ENCODE measurements at places on chromosomes 7 and 10. TPM values are rescaled to one million over a fixed set of nuclear protein-coding genes. Genes with fewer than 3 reads are reported as not detected.

TSPAN12 gene
- total RNA-seq, result 9.5 TPM

PRSS2 gene
- not detected for total RNA-seq

ANKRD22 gene
- 0.48 TPM for total RNA-seq

BTBD16 gene
- total RNA-seq, result not detected

HKDC1 gene
- not detected for total RNA-seq

IL15RA gene
- 42.5 TPM for total RNA-seq

AKR1C2 gene
- 3.5 TPM for total RNA-seq

CHAT gene
- total RNA-seq, result not detected

DNA sequence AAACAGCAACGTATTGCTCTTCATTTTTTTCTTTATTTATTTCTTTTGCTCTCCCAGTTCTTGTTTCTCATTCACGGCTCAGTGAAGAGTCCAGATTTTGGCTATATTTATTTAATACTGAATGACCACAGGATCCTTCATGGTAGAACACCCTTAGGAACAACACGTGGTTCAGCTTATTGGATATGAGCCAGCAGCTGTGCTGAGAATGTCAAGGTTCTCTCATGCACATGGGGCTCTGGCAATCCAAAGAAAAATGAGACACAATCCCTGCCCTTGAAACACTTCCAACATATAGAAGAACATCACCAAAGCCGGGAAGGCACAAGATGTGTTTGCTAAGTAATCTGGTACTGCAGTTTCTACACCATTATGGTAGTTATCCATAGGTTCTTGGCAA, 852.9 kb downstream of the SORCS1 start:
- no peak for DNase-seq

GRCh38 chr10:61153771-61154170, 209.8 kb upstream of the RHOBTB1 start:
- no peak for DNase-seq

DNA sequence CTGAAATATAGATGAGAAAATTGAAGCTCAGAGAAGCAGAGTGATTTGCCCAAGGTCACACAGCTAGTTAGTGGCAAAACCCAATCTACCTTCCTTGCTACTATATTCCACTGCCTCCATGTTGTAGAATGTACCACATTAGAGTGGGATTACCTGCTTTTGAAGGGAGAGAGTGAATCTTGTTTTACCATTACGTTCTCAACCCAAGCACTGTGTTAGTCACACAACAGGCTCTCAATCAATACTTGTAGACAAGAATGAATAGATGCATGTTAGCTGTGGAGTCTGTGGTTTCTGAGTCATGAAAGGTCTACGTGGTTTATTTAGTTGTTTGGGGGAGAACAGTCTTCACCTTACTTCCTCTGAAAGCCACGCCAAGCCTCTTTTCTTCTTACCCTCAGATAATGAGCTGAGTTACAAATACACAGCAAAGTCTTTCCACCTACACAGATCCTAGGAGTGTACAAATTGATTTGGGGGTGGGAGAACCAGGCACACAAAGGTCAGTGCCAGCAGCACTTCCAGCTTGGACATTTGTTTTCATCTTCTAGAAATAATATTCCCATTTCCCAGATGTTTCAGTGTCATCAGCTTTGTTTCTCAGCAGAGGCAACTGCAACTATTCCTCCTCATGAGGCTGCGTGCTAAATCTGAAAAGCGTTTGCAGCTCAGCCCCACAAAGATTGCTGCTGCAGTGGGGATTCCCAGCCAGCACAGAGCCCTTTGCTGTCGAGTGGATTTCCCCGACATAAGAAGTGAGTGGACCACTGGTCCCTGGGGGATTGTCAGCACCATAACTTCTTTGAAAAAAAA, 71.5 kb upstream of the ADO start:
- DNase-seq, result no peak

GRCh38 chr10:122740640-122741039, 41.0 kb upstream of the C10orf120 start:
- DNase-seq, result no peak

DNA sequence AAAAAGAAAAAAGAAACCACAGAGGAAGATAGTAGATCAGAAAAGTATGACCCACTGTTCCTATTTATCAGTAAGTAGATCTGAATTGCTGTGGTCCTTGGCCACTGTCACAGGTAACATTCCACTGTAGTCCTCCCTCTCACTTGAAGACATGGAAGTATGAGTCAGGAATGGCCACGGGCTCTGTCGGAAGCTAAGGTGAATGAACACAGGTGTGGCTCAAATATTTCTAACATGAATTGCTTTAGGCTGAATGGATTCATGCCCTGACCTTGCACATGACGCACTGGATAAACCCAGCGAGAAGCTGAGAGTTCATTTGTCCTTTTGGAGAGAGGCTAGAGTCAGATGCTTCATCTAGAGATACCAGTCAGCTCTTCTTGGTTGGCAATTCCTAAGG, 224.5 kb upstream of the SP8 start:
- DNase-seq, result no peak

DNA sequence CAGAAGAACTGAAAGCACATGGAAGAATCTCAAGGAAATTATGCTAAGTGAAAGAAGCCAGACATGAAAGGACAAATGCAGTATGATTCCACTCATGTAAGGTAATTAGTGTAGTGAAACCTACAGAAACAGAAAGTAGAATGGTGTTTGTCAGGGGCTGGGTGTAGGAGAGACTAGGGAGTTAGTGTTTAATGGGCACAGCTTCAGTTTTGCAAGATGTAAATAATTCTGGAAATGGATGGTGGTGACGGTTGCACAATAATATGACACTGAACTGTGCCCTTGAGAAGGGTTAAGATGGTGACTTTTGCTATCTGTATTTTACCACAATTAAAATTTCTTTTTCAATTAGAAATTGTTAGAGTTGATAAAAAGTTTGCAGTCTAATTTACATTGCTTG, 157.3 kb upstream of the ADCY1 start:
- no peak for DNase-seq

- DNase-seq, result no peak
These were observed 170.9 kb downstream of the GALNT11 start for GRCh38 chr7:152196391-152196790.

- no peak for DNase-seq
These were observed 14.6 kb upstream of the ECHDC3 start for GRCh38 chr10:11727563-11727962.

DNA sequence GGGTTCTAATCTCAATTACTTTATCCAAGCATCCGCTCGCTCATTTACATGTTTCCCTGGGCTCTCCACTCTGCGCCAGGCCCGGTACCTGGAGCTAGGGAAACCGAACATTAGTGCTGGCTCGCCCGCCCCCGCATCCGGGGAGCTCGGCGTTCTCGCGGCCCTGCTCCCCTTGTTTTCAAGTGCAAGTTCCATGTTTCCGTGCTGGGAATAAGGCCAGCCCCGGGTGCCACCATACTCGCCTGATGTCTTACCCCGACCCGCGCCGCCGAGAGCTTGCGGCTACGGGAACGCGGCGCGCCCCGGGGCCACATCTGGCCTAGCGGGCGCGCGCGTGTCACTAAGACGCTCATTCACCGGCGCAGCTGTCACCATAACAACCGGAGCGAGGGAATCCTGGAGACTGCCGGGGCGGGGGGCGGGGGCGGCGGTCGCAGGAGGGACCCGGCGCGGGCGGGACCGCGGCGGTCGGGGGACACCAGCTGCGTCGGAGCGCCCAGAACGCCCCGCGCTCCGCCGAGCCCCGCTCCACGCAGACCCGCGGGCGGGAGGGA, at the start of gene NEURL1:
Gene NEURL1 (plus strand): TSS at position 344 of the 554 bp plus-strand sequence. CDS start 683 bp downstream, outside the sequence.
- no peak for DNase-seq

GRCh38 chr10:104447906-104448305, 94.3 kb downstream of the CFAP58 start:
- DNase-seq, result no peak

DNA sequence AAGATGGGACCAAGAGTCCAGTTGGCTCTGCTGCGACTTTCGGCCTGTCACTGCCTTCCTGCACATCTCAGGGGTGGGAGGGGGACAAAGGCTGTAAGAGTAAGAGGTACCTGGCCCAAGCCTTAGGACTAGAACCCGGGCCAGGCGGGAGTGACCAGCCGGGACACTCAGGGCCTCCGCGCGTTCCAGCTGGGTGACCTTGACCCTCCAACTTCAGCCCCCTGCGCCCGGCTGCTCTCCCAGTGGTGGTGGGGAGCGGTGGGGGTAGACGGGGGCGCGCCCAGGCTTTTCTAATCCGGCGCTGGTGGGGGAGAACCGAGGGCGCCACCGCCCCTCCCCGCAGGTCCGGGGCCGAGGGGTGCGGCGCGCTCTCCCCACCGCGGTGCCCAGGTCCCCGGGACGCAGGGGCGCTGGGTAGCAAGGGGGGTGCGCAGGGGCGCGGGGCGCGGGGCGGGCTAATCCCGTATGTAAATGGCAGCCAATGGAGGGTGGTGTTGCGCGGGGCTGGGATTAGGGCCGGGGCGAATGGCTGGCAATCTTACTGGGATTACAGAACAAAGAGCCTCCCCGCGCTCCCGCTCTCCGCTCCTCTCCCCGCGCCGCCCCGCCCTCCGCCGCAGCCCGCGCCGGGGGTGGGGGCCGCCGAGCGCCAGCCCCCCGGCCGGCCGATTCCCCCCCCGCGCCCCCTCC, at the start of gene GTF2IRD1:
Gene GTF2IRD1 (plus strand): TSS at position 585 of the 690 bp plus-strand sequence. CDS start 54,175 bp downstream, outside the sequence.
- DNase-seq, result peak; percentile 82

DNA sequence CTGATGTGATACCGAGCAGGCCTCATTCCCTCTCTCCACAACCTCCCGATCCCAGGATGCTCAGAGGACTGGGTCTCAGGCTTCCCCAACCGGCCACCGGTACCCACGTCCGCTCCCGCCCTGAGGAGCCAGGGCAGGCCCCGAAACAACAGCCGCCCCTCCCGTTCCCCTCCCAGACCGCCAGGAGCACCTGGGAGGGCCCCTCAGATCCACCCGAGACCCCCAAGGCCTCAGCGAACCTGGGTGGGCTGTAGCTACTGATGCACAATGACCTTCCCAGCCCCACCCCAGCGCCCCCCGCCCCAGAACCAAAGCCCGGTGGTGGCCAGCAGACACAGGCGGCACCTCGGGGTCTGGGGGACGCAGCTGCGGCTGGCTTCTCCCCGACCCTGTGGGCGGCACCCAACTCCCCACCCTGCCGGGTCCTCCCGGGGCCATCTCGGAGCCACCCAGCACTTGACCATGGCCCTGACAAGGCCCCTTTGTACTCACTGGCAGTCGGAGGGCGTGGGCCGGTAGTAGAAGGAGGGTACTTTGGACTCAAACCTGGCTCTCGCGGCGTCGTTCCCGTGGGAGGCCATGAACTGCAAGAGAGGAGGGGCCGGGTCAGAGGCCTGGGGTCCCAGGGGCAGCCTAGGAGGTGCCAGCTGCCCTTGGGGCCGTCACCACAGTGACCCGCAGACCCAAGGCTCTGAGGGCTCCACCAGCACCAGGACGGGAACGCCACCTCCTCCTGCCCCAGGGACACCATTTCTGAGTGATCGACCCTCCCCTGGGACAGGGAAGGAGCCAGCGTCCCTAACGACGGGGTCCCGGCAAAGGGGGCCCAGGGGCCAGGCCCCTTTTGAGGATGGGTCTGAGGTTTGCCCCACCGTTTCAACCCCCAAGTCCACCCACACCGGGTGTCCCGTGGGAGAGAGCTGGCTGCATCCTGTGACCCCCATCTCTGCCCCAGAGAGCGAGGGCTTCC, 28.1 kb downstream of the ADAP1 start:
- DNase-seq, result no peak

GRCh38 chr10:75008952-75009351, 102.5 kb upstream of the SAMD8 start:
- no peak for DNase-seq

- DNase-seq, result no peak
These were observed 283.8 kb downstream of the CDK14 start for GRCh38 chr7:90879924-90880323.

GRCh38 chr7:37065779-37066271, 341.5 kb upstream of the AOAH start:
- DNase-seq, result no peak

DNA sequence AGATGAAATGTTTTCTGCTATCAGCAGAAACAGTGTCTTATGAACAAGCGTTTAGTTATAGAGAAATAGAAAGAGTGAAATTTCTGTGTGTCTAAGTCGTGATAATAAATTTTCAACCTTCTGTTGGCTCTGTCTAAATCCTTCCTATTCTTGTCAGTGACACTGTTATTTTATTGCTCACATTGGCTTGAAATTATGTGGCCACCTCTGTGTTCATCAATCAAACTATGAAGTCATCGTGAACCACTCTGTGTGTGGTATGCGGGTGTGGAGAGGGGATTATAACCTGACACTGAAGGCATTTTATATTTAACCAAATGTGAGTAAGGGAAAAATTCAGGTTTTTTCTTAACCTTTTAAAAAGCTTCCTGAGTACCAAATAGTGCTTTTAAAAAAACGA, 12.3 kb downstream of the AOAH start:
- DNase-seq, result no peak

- no peak for DNase-seq
These were observed 45.9 kb upstream of the DRGX start for GRCh38 chr10:49441488-49442476.

- DNase-seq, result no peak
These were observed 1.9 kb downstream of the UBN2 start for GRCh38 chr7:139232904-139233303.

- no peak for DNase-seq
These were observed 24.2 kb upstream of the MGMT start for GRCh38 chr10:129442866-129443265.

DNA sequence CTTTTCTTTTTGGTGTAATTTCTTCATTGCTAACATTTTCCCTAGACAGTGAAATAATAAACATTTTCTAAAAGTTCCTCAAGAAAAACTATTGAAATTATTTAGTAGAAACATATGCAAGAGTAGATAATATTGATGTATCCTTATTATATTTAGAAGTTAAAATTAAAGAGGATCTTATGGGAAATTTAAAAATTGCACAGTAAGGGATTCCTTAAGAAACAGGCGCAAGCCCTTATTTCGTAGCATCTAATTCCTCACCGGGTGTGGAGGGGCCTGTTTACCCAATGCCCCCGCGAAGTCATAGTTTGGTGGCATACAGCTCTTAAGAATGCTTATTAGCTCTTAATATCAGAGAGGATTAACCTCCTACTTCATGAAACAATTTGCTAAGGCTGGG, 467.1 kb downstream of the DNAJB6 start:
- DNase-seq, result no peak
